GM23248 (cell line): ENCODE measurements at places on chromosomes 6 and 20.
A peak's percentile ranks its signal among the peaks of the same experiment; 100 is the strongest.

- no peak overlapping the region for H3K27ac ChIP-seq
- no peak for DNase-seq
- H3K4me3 ChIP-seq: no peak overlapping the region
Observed at GRCh38 chr6:133088931-133089695, 152.0 kb upstream of the EYA4 start.

GRCh38 chr20:59055302-59055701 lies 12.7 kb upstream of the PRELID3B start:
- H3K27me3 ChIP-seq: peaks cover 21% of the 10 kb centered on the region; the same call in 1 of the 2 replicates
- peak; percentile 50 for DNase-seq
- no peak overlapping the region for H3K27ac ChIP-seq

- H3K27ac ChIP-seq: no peak overlapping the region
- no peaks in the 10 kb centered on the region for H3K27me3 ChIP-seq
- no peaks in the 10 kb centered on the region for H3K4me1 ChIP-seq
- H3K36me3 ChIP-seq: no peaks in the 10 kb centered on the region
- H3K4me3 ChIP-seq: no peak overlapping the region
- no peak for DNase-seq
Observed at GRCh38 chr6:79384845-79385244, 150.4 kb upstream of the HMGN3 start.

DNA sequence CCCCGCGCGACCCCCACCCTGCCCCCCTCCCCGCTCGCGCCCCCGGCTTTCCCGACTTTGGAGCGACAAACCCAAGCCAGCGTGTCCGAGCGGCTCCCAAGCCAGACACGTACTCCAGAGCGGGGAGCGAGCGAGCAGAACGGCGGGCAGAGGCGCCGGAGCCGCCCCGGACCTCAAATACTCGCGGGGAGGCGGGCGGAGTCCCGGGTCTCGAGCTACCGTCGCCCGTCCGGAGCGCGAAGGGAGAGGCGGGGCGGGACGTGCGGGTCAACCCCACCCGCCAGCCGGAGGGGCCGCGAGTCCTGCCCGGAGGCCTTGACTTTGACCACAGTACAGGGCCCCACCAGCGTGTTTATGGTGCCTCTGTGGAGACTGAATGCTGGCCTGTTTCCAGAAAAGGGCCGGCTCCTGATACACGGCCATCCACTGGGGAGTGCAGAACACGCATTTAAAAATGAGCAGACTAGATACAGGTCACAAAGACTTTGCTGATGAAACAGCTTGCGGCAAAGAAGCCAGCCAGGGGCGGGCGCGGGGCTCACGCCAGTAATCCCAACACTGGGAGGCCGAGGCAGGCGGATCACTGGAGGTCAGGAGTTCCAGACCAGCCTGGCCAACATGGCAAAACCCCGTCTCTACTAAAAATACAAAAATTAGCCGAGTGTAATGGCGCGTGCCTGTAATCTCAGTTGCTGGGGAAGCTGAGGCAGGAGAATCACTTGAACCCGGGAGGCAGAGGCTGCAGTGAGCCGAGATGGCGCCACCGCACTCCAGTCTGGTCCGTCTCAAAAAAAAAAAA lies at the start of gene SERPINB6:
TSS of gene SERPINB6 (minus strand) at position 148 of the 799 bp plus-strand sequence. CDS start 12,235 bp downstream, outside the sequence.
- H3K4me3 ChIP-seq: peak within 1 kb of the TSS; percentile 74
- no peaks in the 10 kb centered on the region for H3K27me3 ChIP-seq
- DNase-seq: peak; percentile 81
- H3K27ac ChIP-seq: peak within 1 kb of the TSS; percentile 85
- 0 out of 2 replicates have a peak, but pooled peaks cover 5% of the 10 kb centered on the region for H3K36me3 ChIP-seq
- H3K4me1 ChIP-seq: peaks cover 36% of the 10 kb centered on the region

GRCh38 chr6:63904650-63905248 lies 269.1 kb downstream of the PHF3 start:
- peak; percentile 85 for DNase-seq
- H3K4me3 ChIP-seq: no peak overlapping the region
- no peaks in the 10 kb centered on the region for H3K36me3 ChIP-seq
- peaks cover 17% of the 10 kb centered on the region for H3K4me1 ChIP-seq
- H3K27me3 ChIP-seq: no peaks in the 10 kb centered on the region

DNA sequence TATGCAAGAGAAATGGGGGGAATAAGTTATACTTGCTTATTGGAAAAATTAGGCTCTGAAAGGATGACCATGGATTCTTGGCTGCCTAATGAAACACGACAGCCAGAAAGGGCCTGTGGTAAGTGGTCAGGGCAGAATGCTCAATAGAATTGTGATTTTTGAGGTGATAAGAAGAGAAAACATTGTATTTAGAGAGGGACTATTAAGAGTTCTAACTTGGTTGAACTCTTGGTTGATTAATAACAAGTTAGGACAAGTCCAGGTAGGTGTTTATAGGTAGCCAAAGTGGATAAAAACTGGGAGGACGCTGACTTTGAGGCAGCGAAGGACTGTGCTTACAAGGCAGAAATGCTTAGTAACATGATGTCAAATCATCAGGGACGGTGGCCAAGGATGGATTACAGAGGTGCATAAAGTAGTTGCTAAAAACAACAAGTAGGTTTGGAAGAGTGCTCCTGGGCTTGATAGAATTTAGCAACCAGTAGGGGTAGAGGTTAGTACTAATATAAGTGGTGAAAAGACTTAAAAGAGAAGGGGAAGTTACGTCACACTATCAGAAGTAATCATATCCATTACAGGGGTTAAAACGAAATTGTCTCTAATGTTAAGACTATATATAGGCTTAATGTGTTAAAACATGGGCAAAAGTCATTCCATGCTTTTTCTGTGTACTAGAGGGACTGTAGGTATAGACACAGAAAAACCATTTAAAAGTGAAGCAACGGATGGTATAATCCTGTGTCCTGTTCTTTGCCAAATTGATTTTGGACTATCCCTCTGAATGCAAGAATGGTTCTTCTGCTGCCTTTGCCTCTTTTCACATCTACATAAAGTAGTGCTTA lies 98.6 kb downstream of the EYA4 start:
- no peak overlapping the region for H3K4me3 ChIP-seq
- H3K4me1 ChIP-seq: no peaks in the 10 kb centered on the region
- H3K27ac ChIP-seq: no peak overlapping the region
- no peak for DNase-seq

- H3K4me1 ChIP-seq: no peaks in the 10 kb centered on the region
- DNase-seq: no peak
- H3K27me3 ChIP-seq: 0 out of 2 replicates have a peak, but pooled peaks cover 5% of the 10 kb centered on the region
- H3K4me3 ChIP-seq: no peak overlapping the region
- H3K27ac ChIP-seq: no peak overlapping the region
Observed at GRCh38 chr6:45983062-45983461, 32.6 kb downstream of the CLIC5 start.

GRCh38 chr6:163923658-163924411 lies 509.3 kb downstream of the QKI start:
- no peak overlapping the region for H3K4me3 ChIP-seq
- no peaks in the 10 kb centered on the region for H3K36me3 ChIP-seq
- no peaks in the 10 kb centered on the region for H3K27me3 ChIP-seq
- no peaks in the 10 kb centered on the region for H3K4me1 ChIP-seq
- no peak overlapping the region for H3K27ac ChIP-seq
- no peak for DNase-seq

DNA sequence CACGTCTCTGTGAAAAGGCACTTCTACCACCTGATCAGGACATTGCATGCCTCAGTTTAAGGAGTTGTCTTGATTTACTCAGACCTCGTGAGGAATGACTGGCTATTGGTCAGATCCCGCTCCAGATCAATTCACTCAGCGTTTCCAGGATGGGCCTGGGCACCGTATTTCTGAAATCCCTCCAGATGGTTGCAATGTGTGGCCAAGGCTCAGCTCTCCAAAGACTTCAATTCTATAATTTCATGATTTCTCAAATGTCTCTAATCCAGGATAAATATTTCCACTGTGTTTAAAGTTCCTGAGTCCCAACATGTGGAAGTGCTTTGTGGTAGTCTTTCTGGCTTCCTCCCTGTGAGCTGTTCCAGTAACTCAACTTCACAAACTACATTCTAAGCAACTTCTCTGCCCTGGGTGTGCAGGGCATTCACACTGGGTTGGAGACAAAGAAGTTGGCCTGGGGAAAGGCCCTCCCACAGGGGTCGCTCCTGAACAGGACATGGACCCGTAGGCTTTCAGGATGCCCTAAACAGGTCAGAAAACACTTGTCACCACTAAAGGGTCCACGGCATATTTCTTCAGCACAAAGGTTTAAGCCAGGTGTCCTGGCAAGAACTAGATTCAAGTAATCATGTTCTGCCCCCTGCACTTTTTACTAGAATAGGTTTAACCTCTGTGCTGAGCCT lies 212.1 kb downstream of the WDR27 start:
- no peak overlapping the region for H3K4me3 ChIP-seq
- no peak overlapping the region for H3K27ac ChIP-seq
- H3K4me1 ChIP-seq: peaks cover 28% of the 10 kb centered on the region

DNA sequence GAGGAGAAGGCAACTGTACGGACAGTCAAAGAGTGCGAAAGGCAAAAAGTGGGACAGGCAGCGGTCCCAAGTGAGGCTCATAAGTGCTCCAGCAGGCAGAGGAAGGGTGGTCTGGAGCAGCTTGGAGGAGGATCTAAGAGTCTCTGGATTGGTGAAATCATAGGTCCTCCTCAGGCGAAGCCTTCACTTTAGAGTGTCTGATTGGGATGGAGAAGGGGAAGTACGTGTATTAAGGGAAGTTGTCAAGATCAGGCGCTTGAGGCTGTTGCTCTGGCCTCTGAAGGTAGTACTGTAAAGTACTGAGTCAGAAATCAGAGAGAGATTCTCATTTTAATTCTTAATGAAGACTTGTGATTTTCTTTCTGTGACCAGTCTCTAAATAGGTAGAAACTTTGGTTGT lies 185.6 kb downstream of the KIF16B start:
- no peak for DNase-seq
- no peaks in the 10 kb centered on the region for H3K36me3 ChIP-seq
- H3K27ac ChIP-seq: no peak overlapping the region
- H3K4me3 ChIP-seq: no peak overlapping the region
- H3K27me3 ChIP-seq: no peaks in the 10 kb centered on the region
- no peaks in the 10 kb centered on the region for H3K4me1 ChIP-seq

DNA sequence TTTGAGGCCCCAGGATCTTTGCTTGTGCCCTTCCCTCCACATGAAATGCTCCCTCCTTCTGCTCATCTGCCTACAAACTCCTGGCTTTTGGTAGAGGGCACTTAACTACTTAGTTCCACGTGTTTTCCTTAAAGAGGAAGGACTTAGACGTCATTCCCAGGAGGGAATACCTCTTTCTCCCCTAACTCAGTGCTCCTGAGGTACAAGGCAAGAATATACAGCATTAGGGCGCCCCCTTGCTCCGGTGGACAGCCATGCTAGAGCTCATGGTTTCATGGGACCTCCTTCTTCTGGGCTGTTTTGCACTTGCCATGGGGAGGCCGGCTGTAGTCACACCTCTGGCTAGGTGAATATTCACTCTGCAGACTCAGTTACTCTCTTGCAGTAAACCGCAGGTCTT lies 93.8 kb upstream of the LY86 start:
- no peak overlapping the region for H3K27ac ChIP-seq
- no peak overlapping the region for H3K4me3 ChIP-seq
- peak; percentile 16 for DNase-seq
- H3K4me1 ChIP-seq: no peaks in the 10 kb centered on the region

DNA sequence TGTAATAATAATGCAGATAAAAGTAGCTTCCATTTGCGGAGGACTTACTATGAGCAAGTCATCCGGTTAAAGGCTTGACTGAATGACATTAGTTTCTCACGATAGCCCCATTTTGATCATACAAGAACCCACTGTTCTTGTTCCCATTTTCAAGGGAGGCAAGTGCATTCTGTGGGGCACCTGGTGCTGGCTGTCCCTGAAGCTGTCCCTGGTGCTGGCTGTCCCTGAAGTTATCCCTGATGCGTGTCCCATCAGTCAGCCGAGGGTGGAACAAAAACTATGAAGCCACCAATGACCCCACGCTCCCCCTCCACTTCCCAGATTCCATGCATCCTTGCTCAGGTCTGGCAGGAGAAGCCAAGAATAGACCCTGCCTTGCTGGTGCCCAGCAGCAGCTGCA lies 95.3 kb downstream of the EDN3 start:
- DNase-seq: no peak
- H3K36me3 ChIP-seq: no peaks in the 10 kb centered on the region
- H3K4me3 ChIP-seq: no peak overlapping the region
- no peak overlapping the region for H3K27ac ChIP-seq
- H3K4me1 ChIP-seq: no peaks in the 10 kb centered on the region

DNA sequence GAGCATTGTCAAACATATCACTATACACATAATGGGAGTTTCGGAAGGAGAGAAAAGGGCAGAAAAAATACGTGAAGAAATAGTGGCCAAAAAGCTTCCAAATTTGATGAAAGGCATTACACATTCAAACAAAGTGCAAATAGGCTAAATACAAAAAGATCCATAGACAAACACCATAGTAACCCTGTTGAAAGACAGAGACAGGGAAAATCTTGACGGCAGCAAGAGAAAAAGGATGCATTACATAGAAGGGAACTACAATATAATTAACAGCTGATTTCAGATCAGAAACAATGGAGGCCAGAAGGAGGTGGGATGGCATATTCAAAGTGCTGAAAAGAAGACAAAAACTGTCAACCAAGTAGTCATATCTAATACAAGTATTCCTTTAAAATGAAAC lies 170.8 kb downstream of the MRPL14 start:
- H3K4me3 ChIP-seq: no peak overlapping the region
- H3K4me1 ChIP-seq: no peaks in the 10 kb centered on the region
- H3K27ac ChIP-seq: no peak overlapping the region
- no peaks in the 10 kb centered on the region for H3K27me3 ChIP-seq
- no peak for DNase-seq

- H3K36me3 ChIP-seq: no peaks in the 10 kb centered on the region
- H3K4me1 ChIP-seq: no peaks in the 10 kb centered on the region
- no peak overlapping the region for H3K27ac ChIP-seq
- no peak for DNase-seq
- H3K27me3 ChIP-seq: no peaks in the 10 kb centered on the region
Observed at GRCh38 chr6:167506443-167507301, 181.8 kb downstream of the TTLL2 start.

DNA sequence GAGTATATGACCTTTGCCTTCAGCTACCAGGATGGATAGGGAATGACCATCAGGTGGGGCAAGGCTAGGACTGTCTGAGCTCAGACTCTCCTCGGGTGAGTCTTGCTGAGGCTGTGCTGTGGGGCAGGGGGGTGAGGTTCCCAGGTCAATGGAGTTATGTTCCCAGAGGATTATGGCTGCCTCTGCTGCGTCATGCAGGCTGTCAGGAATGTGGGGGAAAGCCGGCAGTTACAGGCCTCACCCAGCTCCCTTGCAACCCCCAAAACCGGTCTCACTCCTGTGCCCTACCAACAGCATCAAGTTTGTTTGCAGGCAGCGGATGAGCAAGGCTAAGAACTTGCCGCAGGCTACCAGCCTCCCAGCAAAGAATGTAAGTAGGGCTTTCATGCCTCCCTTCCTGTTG lies 93.5 kb downstream of the ESR1 start:
- H3K4me1 ChIP-seq: no peaks in the 10 kb centered on the region
- H3K4me3 ChIP-seq: no peak overlapping the region
- H3K27me3 ChIP-seq: no peaks in the 10 kb centered on the region
- H3K27ac ChIP-seq: no peak overlapping the region
- H3K36me3 ChIP-seq: no peaks in the 10 kb centered on the region
- DNase-seq: no peak

DNA sequence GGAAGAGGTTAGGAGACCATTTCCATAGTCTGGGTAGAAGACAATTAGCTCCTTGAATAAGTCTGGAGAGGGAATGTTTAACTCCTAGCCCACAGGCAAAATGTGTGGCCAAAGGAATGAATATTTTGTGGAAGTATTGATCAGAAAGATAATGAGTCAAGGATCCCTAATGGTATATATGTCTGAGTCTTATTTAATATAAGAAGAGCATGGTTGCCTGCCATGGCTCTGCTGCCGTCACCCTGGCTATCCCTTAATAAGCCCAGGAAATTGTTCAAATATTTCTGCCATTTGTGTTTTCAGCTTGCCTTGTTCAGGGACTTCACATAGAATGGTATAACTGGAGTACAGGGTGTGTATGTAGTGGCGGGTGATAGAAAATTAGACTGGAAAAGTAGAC lies 18.1 kb upstream of the CALHM6 start:
- no peak overlapping the region for H3K4me3 ChIP-seq
- DNase-seq: peak; percentile 8
- H3K27me3 ChIP-seq: no peaks in the 10 kb centered on the region
- no peaks in the 10 kb centered on the region for H3K36me3 ChIP-seq
- no peak overlapping the region for H3K27ac ChIP-seq
